Fibroblast of skin of right quadriceps (primary cell): ENCODE measurements at places on chromosomes 16 and 17.

DNA sequence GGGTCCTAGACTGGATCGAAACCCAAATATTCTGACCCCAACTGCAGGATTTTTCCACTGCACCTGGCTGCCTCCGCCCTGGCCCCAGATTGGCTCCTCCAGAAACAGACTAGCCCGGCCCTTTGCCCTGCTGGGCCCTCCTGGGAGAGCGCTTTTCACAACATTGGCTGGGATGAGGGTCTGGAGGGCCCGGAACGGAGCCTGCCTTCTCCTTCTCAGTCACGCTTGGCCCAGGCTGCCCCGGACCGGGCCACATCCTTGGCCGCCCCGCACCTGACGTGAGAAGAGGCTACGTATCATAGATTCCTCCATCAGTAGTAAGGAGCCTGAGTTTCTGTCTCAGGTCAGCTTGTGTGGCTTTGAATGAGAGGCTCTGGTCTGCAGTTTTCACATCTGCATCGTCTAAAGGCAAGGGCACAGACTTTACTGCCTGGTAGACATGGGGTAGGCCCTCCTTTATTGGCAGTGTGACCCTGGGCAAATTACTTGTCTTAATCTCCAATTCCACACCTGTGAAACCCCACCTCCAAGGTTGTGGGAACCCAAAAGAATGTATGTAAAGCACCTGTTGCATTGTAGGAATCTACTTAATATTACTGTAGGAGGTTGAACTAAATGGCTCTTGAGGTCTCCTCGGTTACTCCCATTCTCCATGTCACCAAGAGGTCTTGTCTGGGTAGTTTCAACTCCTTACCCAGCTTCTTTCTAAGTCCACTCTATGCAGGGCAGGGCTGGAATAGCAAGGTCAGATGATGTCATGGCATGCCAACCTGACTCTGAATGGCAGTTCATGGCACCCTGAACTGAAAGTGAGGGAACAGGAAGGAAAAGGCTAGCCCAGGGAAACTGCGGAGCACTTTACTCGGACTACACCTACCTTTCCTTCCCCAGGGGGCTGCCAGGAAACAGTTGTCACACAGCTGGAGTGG is 661 bp downstream of the LRRC3C start:
- DNase-seq = no peak

DNA sequence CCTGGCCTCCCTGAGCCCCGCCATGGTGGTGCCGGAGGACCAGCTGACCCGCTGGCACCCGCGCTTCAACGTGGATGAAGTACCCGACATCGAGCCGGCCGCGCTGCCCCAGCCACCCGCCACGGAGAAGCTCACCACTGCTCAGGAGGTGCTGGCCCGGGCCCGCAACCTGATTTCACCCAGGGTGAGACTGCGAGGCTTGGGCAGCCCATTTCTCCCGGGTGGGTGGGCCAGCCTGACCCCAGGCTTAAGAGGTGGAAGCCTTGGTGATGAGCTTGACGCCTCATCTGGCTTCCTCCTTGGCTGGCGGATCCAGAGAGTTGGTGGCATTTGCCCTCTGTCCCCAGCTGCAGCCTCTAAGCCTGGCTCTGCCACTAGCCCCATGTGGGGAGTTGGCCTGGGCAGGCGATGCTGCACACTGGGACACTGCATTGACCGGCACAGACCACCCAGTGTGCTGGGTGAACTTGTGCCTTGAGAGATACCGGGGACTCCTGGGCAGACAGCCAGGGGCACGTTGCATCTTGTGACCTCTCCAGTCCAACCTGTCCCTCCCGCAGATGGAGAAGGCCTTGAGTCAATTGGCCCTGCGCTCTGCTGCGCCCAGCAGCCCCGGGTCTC is 3.0 kb downstream of the CDT1 start:
- DNase-seq = no peak

DNA sequence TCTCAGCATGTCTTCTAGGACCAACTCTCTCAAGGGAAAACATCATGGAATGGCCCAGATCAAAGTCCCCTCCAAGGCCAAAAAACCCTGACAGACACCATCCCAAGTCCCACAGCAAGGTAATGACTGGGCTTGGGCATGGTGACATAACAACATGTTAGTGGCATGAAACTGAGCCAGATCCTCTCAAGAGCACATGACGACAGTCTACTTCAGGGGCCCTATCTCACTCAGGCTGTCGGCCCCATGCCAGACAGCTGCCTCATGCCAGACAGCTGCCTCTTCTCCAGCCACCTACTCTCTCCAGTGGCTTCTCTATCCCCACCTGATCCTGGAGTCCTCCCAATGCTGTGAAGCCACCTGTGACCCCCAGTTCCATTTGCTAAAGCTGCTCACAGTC is 18.4 kb downstream of the HSD11B2 start:
- DNase-seq = no peak

DNA sequence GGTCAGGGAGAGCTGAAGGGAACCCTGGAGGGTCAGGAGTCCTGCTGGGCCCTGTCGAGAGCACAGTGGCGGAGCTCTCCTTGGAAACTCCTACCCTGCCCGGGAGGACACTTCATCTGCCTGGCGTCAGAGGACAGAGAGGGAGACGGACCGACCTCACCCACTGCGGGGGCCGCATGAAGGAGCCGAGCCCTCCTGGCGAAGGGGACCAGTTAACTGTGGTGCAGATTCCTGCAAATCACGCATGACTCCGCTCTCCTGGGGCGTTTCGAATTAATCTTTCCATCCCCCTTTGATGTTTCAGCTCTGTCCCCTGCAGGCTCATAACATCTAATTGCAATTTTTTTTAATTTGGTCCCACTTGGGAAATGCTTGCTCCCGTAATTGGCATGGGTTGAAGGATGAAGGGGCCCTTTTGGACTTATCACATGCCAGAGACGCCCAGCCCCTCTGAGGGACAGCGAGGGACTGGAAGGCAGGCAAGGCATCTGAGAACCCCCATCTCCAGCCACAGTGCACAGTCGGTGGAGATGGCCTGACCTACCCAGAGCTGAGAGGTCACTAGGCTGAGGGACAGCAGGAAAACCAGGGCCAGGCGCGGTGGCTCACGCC is 26.5 kb downstream of the RPH3AL start:
- no peak for DNase-seq

GRCh38 chr16:89847051-89847939 is 19.0 kb downstream of the SPIRE2 start:
- no peak for DNase-seq

DNA sequence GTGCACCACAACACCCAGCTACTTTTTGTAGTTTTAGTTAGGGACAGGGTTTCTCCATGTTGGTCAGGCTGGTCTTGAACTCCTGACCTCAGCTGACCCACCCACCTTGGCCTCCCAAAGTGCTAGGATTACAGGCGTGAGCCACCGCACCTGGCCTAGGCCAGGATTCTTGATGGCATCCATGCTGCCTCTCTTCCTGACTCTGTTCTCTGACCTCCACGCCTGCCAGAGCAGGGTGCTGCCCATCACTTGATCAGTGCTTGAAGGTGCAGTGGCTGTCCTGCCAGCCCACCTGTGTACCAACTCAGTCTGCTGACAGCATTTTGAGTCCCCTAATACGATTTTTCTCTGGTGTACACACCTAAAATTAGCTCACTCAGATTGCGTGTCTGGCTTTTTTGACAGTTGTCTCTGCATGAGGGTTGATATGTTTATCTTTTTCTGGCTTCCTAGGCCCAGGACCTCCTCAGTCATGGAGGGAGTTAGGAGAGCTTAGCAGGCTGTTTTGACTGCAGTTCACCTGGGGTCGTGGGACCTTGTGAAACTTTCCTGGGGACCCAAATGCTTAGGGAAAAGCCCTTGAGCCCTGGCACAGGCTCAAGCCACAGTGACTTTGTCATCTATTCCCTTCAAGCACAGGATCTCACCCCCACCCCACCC is 5.9 kb downstream of the HAS3 start:
- DNase-seq = no peak

GRCh38 chr17:62950067-62950466 is 16.0 kb upstream of the TANC2 start:
- DNase-seq = peak; percentile 77

DNA sequence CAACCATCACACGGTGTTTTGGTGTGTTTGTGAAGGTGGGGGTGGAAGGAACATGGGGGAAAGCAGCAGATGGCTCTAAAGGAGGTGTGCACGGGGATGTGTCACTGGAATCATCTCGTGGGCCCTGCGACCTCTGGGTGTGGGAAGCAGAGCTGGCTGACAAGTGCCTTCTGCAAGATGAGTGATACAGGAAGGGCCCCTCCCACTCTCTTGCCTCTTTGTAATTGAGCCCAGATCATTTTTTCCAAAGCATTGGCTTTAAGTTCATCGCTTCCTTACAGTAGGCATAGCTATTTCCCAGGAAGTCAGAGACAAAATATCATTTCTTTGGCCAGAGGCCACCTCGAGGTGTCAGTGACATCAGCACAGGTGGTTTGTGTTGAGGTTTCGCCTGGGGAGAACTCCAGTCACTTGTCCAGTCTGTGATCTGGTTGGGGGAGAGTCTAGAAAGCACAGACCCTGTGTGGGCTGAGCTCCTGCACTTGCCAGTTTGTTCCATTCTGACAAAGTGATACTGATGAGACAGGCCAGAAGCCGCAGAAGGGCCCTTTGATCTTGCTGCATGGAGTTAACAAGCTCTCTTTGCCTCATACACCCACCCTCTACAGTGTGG is 20.6 kb upstream of the SNTB2 start:
- peak; percentile 44 for DNase-seq

GRCh38 chr16:59181821-59182420 is 447.8 kb upstream of the GOT2 start:
- no peak for DNase-seq
